Umbilical cord (tissue), 2 donors: ENCODE measurements at places on chromosomes 12 and 14.

GRCh38 chr14:100155049-100155621 lies 4.3 kb downstream of the DEGS2 start:
- DNase-seq: no peak

- no peak for DNase-seq
Measured at GRCh38 chr12:12519354-12519998, 43.2 kb downstream of the DUSP16 start.

GRCh38 chr12:10289005-10289754 lies 18.5 kb upstream of the KLRD1 start:
- no peak for DNase-seq

DNA sequence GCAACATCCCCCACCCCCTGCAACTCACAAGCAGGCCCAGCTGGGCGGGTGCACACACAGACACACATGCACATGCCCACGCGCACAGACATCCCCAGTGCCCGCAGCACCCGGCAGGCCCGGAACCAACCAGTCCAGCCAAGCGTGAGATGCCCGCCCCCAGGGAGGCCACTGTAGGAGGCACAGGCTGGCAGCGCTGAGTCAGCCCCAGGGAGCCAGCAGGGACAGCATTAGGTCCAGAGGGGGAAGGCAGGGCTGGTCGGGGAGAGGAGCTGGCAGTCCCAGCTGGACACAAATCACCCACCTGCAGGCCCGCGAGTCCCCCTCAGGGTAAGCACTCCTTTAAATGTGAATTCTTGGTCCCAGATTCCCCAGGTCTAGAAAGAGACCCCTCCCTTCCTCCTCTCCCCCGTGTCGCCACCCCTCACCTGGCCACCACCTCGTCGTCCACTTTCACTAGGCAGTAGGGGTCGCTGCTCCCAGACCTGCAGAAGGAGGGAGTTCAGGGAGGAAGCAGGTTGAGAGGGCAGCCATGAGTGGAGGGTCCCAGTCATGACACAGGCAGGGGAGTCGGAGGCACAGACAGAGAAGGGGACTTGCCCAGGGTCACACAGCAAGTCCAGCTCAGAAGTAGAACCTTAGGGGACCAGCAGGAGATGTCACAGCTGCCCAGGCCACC lies 5.0 kb downstream of the RASAL1 start:
- no peak for DNase-seq

GRCh38 chr14:46717211-46717610 lies 65.6 kb upstream of the RPL10L start:
- DNase-seq: no peak

DNA sequence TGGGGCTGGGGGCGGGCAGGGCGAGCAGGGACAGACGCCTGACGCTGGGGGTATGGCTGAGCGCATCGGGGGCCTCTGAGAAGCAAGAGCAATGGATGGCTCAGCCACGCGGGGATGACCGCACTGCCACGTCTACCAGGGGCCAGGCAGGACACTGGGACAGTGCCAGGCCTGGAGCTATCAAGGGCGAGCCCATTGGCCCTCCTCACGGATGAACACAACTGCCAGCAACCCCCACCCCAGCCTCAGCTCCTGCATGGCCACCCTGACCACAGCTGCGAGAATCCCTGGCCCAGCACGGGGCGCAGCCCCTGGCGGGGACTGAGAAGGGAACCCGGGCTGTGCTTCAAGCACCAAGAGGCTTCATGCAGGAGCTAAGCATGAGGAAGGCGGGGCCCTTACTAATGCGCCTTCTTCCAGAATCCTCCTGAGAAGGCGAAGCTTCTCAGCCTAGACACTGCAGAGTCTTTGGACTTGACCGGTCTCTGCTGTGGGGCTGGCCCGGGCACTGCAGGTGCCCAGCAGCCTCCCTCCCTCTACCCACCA lies 9.5 kb downstream of the ARL6IP4 start:
- DNase-seq: no peak

DNA sequence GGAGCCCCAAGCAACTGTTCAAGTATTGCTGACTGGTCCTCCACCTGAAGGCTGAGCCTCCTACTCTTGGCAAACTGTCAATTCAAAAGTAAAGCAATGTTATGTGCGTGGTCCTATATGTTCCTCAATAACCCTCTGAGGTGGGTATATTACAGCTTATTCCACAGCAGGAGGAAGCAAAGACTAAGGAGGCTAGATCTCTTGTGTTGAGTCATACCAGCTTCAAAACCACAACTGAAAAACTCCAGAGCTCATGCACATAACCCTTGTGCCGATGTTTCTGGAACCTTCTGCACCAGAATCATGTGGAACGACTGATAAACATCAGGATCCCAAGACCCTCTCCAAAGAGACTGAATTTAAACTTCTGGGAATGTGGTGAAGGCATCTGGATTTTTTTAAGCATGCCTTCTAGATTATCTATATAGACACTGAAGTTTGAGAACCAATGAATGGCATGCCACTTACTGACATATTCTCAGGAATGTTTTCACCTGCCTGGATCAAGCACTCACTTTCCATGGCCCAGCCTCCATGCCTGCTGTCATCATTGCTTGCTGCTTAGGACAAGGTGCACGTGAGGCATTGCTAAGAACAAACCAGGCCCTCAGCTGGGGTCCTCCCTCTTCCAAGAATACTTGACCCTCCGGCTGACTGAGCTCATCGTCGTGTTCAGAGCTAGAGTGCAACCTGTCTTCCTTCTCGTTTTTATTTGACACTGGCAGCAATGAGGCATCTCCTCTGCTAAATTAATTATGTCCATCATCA lies 194.7 kb downstream of the BCL11B start:
- no peak for DNase-seq
